Stimulated activated CD4-positive, alpha-beta T cell treated with anti-CD3 and anti-CD28 coated beads, Interleukin-1b, Interleukin-23, amount 100 ng/mL, for 24 hours (primary cell): ENCODE measurements at places on chromosomes 4 and X.
A peak's percentile ranks its signal among the peaks of the same experiment; 100 is the strongest.

- no peak for DNase-seq
Observed at GRCh38 chrX:136574548-136574947, 42.5 kb downstream of the VGLL1 start.

DNA sequence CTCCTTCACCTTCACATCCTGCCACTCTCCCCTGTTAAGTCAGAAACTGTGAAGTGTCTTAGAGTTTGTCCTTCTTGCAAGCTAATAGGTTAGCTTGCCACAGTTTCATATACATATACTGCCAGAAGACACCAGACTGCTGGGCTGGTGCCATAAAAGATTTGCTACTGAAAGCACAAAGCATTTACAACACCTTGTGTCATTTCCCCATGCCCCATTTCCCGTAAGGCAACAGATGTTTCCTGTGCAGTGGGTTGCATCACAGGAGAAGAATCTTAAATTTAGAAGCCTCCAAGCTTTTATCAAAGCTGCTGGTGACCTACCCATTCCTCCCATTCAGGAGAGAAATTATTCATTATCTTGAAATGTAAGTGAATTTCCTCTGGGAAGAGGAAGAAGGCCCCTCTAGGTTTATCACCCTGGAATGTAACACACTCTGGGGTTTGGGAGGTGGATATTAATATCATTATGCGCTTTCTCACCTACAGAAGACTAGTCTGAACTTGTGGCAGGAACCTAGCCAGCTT lies 34.5 kb upstream of the RAB33B start:
- no peak for DNase-seq

DNA sequence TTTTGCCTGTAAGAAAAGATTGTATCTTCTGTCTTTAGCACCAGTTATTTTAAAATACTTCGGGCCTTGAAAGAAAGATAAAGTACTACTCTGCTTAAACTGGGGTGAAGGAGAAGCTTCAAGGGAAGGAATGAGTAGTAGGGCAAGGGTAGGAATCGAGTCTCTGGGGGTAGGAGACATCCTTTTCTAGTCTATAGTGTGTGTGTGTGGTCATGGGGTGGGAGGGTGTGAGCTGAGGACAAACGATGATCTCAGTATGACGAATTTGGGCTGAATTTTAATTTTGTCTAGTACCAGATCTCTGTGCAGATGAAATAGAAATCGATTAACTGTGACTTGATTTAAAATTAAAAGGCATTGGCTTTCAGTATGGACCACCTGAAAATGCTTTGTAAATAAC lies 3.3 kb upstream of the MYOZ2 start:
- no peak for DNase-seq

- no peak for DNase-seq
Observed at GRCh38 chr4:151862766-151863165, 102.0 kb upstream of the GATB start.

GRCh38 chr4:91113130-91113706 lies 986.0 kb downstream of the CCSER1 start:
- DNase-seq, result no peak

DNA sequence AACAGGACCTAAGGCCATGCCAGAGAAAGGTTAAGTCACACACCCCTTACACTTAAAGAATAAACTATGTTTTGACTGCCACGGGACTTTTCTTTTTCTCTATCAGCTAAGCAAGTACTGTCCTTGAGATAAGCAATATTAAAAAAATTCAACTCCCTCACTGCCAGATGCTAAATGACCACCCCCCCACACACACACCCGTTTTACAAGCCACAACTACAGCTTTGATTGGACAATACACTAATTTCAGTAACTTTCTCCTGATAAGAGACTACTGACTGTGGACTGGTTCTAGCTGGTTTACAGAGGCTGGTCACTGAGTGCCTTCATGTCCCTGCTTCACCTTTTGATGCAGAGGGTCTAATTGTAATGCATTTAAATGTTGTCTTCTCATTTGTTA lies 63.9 kb upstream of the HOPX start:
- no peak for DNase-seq

GRCh38 chr4:172985552-172985951 lies 183.1 kb upstream of the GALNT7 start:
- DNase-seq, result no peak

DNA sequence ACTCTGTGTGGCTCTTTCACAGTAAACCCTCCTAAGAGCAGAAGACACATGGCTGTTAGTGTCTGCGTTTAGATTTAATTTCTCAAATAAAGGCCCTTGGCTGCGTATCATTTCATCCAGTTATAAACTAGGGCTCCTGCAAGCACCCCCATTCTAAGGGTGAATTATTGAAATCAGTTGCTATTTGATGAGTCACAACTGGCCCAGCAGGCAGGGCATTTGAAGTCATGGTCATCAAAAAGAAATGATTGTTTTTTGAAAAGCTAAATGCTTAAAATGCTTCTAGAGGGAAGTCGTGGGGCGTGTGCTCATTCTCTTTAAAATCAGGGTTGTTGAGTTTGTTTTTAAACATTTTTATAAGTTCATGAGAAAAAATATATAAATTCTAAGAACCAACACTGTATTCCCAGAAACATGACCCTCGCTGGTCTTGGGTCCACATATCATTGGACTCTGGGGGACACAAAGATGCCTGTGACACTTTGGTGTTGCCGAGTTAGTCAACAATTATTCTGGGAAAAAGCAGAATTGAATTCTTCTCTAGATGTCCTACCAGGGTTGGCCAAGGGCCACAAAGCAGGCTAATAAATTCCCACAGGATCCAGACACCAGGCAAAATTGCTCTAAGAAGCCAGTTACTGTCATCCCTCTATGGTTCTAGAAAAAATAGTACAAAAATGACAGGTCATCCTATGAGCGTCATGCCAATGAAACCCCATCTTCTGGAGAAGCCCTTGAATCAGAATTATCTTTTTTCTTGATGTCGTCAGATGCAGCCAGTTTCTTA lies 99.5 kb upstream of the MYOZ2 start:
- DNase-seq, result no peak

DNA sequence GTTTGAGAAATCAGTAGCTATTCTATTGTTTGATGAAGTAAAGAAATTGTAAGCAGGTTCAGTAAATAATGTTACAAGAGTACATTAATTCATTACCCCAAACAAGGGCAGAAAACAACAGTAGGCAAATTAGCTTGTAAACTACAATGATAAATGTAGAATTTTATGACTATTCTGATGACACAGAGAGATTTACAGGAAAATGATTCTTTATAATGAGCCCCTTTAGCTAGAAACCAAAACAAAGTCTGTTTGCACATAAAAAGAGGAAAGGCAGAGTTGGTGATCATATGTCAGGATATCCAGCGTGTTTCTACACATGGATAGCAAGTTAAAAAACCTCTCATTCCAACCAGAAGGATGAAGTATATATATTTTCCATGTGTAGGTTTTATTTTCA lies 204.8 kb downstream of the CFAP299 start:
- no peak for DNase-seq

GRCh38 chr4:153794006-153794405 lies 5.1 kb upstream of the SFRP2 start:
- no peak for DNase-seq

DNA sequence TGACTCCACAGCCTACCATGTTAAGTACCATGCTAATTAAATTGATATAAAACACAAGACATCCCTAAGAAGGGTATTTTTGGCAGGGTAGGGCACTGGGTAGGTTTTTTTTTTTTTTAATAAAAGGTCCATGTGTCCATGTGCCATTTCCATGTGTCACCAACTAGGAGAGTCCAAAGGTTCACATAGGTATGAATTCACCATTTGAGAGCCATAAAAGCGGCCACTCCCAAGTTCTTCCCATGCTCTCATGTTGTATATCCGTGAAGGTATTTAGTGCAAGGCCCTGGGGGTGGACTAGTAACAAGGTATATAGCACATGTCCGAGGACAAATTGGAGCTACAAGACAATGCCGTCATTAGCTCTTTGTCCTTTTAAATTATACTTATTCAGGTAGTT lies 107.3 kb downstream of the PDE5A start:
- no peak for DNase-seq

GRCh38 chr4:306551-306961 lies 1.3 kb upstream of the ZNF732 start:
- DNase-seq, result no peak

DNA sequence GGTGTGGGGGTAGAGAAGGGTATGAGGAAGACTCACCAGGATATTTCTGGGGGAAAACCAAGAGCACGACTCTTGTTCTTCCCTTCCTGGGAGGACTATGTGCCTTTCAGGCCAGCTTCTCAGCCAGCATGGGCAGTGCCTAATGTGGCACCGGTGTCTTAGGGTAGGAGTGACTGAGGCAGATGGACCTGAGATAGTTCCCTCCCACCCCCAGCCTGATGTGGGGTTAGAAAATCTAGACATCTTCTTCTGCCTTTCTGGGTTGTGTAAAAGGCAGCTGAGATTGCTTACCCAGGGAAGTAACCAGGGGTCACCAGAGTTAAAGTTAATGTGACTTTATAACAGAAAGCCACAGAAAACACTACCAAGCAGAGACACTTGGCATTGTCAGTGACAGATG lies 127.3 kb downstream of the TMA16 start:
- DNase-seq, result no peak

GRCh38 chr4:147586637-147587036 lies 30.6 kb upstream of the TMEM184C start:
- no peak for DNase-seq

- no peak for DNase-seq
Observed at GRCh38 chrX:48090123-48090522, 18.7 kb upstream of the ZNF630 start.

GRCh38 chrX:74250574-74250973 lies 53.4 kb upstream of the ZCCHC13 start:
- no peak for DNase-seq

GRCh38 chr4:137274404-137274803 lies 257.9 kb downstream of the PCDH18 start:
- no peak for DNase-seq

GRCh38 chrX:36957425-36958328 lies 50.5 kb upstream of the FAM47C start:
- no peak for DNase-seq

GRCh38 chrX:70452143-70452733 lies 7.6 kb downstream of the DLG3 start:
- DNase-seq, result peak; percentile 30

- DNase-seq, result no peak
Observed at GRCh38 chrX:132822634-132823012, 135.8 kb downstream of the HS6ST2 start.

DNA sequence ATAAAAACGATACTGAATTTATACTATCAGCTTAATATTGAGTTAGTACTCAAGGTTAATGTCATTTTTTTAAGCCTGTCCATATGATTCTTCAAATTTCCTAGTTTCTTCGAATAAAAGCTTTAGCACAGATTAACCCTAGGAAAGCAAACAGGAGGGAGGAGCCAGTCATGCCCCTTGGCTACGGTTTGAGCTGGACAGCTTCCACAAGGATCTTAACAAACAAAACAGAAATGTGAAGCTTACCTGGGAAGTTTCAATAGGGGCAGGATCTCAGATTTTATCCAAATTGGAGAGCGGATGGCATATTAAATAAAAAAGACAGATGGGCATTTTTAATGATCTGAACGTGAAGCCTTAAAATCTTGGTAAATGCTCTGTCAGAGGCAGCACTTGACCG lies 2.3 kb downstream of the NWD2 start:
- no peak for DNase-seq

DNA sequence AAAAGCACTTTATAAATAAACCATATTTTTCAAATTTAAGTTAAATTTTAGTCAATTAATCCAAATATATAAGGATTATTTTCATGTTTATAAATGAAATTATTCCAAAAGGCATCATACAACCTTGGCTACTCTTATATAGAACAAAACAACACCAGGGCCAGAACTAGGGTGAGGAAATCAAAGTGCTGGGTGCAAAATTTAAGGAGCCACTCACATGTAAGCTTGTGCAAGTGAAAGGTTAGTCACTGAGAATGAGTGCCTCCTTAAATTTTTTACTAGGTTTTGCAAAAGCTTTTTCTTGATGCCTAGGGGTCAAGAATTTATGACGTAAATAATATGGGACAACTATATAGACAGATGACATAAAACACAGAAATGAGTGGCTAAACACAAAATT lies 83.4 kb upstream of the COX18 start:
- no peak for DNase-seq

DNA sequence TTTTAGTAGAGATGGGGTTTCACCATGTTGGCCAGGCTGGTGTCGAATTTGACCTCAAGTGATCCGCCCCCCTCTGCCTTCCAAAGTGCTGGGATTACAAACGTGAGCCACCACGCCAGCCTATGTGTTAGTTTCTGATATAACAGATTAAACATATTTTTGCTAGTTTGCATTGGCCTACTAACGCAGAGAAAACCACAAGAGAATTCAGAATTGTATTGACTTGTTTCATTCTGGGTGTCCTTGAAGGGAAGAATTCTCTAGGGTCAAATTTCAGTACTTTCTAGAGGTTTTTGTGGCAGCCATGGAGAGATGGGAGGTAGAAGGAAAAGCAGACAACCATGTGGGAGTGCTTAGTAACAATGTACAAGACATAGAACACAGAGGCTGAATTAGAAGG lies 46.1 kb upstream of the BMPR1B start:
- DNase-seq, result no peak

GRCh38 chr4:134144337-134144736 lies 57.3 kb downstream of the PABPC4L start:
- no peak for DNase-seq

DNA sequence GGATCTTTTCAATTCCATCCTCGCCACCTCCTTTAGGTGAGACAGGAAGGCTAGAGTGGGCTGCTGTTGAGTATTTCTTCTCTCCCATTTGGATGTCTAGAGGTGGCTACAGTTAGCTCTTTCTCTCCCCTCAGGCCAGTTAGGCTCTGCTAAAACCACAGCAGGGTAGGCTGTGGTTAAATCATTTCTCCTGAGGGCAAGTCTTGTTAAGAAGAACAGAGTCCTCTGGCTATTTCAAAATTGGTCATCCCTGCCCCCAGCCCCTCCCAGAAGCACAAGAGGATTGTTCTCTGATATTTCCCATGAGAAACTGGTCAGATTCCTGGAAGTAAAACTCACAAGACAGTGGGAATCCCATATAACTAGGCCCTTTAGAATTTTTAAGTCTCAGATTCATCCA lies 1359.5 kb downstream of the TECRL start:
- no peak for DNase-seq

DNA sequence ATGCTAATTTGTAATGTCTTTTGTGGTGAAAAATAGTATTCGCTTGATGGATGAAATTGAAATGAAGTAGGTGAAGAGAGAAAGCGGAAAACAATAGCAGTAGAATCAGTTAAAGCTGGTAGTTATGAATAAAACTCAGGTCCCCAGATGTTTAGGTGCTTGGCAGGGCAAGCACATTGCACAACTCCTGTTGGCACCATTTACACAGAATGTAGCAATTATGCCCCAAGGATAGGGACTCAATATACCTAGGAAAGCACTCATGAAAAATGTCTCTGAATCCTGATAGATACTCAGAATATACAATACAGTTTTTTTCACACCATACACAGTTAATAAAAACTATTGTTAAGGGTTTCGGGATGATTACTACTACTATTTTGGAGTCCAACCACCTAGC lies 26.5 kb upstream of the GRIA3 start:
- no peak for DNase-seq

- DNase-seq, result no peak
Observed at GRCh38 chr4:182465979-182466378, 222.8 kb downstream of the TENM3 start.
